ENCODE measurements at places on chromosomes 7 and 10.

DNA sequence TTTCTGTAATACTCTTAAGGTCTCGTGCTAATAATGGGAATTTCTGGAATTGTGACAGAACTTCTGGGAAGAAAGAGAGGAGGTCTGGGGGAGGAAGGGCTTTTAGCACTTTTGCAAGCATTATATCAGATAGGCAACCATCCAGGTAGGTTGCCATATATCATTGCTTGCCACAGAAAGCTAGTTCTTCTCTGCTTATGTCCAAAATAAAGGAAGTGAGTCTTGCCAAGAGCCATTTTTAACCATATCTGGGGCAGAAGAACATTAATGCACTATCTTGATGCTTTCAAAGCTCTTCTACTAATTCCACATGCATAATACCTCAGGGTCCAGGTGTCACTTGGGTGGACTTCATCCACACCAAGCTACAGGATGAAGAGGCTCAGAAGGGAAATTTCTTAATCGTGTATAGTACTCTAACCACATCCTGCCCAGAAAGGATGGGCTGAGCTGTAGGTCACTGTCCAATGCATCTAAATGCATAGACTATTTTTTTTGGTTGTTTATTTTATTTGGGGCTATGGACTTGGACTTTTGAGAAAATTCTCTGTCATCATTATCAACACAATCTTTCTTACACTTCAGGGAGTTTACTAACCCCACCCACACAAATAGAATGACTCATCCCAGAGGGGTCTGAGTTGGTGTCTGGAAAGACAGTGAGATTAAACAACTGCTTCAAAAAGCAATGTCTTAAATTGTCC lies 68.9 kb upstream of the ADO start:
- DNase-seq: no peak

DNA sequence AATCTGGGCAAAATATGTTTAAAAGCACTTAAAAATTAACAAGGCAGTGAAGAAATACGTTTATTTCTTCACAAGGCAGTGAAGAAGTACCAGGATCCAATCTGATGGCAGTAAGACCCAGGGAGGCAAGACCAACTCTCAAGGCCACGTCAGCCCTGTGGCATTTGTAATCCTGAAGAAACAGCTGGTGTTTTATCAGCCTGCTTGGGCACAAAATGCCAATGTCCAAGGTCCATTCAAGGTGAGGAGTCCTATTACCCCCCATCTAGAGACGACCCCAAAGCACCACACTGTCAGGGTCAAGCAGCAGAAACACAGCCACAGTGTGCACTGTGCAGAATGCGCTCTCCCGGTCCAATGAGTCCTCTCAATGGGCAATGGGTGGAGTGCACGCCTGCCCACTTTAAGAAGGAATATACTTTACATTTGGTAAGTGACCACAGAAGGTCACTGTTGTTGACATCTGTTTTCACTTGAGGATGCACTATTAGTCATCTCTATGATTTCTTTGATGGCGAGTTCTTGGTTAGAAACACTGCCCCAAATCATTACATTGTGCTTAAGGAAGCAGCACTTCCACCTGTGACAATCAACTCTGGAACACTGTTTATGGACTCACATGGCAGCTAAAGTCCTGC lies 12.8 kb downstream of the CPXM2 start:
- DNase-seq: no peak

DNA sequence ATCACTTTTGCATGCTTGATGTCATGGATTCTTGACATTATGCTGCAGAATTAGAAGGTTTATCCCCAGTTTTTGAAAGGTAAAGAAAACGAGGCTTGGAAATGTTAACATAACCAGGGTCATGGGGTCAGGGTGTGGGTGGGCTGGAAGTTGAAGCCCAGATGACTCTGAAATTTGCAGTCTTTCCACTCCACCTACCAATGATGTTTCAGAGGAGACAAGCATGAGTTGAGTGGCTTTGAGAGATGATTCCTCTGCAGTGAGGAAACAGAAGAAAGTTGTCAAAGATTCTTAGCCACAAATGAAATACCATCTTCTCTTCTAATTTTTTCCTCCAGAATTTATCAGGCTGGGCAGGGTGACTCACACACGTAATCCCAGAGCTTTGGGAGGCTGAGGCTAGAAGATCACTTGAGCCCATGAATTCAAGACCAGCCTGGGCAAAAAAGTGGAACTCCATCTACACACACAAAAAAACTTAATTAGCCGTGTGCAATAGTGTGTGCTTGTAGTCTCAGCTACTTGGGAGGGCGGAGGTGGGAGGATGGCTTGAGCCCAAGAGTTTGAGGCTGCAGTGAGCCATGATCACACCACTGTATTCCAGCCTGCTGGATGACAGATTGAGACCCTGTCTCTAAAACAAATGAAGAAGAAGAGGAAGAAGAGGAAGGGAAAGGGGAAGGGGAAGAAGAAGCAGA lies 239.1 kb upstream of the AUTS2 start:
- DNase-seq: no peak

- DNase-seq: no peak
Observed at GRCh38 chr7:102185796-102186195, 100.9 kb upstream of the SH2B2 start.

DNA sequence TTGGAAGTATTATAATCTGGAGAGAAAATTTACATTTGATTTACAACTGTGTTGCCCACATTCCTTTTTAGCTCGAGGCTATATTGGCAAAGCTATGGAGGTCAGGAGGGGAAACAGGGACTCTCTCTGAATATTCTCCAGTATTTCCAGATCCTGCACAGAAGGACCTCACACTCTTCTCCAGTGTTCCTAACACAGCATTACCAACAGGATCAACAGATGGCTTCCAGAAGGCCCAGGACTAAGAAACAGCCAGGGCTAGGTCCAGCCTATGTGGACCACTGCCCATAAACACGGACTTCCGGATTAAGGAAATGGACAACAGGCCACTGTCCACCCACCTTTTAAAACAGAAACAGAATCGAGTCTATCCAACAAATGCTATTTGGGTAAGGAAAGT lies 65.3 kb downstream of the CHCHD3 start:
- no peak for DNase-seq

- DNase-seq: no peak
Observed at GRCh38 chr10:44258019-44258418, 126.9 kb downstream of the CXCL12 start.

DNA sequence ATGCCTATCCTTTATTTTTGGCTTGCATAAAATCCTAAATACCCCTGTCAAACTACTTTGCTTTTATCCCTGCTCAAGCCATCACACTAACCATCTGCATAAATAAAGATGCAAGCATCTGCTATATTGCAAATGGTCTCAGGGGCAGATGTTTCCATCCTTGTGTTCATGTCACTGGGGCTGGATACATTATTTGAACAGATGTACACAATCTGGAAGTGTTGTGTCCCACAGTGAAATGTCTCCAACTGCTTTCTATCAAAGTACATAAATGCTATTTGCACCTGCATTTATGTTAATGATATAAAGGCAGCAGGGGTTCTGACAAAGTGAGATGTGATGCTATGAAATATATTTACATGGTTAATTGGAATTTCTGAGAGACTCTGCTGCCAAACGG lies 163.1 kb downstream of the ZNF438 start:
- DNase-seq: no peak

GRCh38 chr10:60827791-60828488 lies 49.7 kb downstream of the CDK1 start:
- no peak for DNase-seq

DNA sequence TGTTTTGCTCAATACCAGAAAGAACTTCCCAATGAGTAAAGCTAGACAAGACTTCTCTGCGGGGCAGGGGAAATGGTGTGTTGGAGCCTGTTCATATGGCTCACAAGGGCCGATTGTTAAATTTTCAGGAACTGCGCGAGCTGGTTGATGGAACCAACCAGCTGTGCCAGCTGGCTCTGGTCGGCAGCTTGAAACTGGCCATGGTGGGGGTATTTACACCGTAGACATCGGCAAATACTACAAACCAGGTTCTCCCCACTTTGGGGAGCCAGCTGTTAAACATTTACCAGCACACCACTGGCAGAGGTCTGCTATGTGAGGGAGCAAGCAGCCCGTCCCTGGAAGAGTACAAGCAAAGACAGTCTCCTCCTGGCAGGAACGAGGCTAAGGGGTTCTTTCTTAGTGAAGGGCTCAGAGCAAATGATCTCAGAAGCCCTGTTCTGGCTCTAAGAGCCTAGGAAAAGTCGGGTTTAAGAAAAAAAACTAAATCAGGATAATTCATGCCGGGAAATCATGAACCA lies 8.8 kb upstream of the ZMIZ1 start:
- DNase-seq: no peak

DNA sequence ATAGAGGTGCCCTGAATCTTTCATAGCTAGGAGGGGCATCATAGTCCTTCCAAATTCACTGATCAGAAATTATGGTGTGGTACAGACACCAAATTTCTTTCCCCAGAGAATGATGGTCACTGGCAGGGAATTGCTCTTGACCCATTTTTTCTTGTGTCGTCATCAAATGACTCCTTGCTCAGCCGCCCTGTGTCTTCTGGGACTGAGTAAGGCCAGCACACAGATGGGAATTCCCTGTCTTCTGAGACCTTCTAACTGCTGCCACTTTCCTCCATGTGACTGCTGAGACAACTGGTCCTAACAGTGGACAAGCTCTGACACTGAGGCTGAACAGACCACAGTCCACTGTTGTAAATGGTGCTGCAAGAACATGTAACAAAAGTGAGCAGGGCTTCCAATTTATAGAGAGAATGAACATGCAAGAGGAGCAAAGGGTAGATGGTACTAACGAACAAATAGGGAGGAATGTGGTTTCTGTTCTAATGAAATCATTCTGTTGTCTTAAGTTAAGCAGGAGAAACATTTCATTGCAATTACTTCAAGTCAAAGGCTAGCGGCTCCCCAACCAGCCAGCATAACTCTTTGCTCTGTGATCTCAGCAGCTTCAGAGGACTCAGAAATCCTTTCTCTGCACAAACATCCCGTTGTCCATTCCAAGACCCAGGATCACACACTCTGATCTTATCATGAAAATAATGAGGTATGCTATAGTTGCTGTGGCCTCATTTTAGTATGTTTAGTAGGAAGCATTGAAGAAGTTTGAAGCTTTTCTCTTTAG lies 235.9 kb upstream of the PRSS1 start:
- no peak for DNase-seq

GRCh38 chr7:118615-119391 lies 73.6 kb upstream of the FAM20C start:
- DNase-seq: no peak

DNA sequence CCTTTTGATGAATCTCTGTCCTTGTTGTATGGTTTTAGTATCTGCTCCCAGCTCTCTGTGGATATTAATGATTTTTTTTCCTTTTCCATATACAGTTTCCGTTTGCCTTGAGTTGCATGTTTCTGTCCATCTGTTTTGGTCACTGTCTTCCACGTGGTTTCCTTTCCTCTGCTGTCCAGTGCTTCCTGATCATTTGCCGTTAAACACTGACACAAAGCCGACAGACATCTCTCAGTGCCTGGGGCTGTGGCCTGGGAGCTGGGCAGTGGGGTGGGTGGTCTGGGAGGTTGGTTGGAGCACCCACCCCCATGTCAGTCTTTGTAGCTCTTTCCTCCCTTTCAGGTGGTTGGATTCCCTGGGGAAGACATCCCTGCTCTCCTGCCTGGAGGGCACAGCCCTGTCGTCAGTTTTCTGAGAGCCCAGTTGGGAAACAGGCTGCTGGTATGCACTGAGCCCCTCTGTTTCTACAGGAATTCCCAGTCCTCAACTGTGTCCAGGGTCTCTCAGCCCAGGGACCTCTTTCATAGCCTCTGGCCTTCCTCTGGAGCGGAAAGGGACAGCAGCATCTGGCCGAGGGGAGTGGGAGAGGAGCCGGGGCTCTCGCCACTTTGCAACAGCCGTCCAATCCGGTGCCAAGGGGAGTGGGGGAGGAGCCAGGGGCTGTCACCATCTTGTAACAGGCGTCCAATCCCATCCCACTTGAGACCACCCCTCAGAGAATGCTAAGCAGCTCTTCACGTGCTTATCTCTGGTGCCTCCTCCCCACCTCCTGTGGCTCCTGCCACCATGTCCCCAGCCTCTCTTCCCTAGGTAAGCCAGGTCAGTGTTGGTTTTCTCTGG lies 26.7 kb upstream of the MKI67 start:
- DNase-seq: no peak

GRCh38 chr7:86814661-86815379 lies 171.1 kb downstream of the GRM3 start:
- no peak for DNase-seq

GRCh38 chr10:102683736-102684135 lies 30.5 kb downstream of the ARL3 start:
- DNase-seq: no peak

GRCh38 chr7:16210171-16210570 lies 211.2 kb downstream of the CRPPA start:
- no peak for DNase-seq

- DNase-seq: no peak
Observed at GRCh38 chr10:70576803-70577517, 25.6 kb downstream of the PRF1 start.

DNA sequence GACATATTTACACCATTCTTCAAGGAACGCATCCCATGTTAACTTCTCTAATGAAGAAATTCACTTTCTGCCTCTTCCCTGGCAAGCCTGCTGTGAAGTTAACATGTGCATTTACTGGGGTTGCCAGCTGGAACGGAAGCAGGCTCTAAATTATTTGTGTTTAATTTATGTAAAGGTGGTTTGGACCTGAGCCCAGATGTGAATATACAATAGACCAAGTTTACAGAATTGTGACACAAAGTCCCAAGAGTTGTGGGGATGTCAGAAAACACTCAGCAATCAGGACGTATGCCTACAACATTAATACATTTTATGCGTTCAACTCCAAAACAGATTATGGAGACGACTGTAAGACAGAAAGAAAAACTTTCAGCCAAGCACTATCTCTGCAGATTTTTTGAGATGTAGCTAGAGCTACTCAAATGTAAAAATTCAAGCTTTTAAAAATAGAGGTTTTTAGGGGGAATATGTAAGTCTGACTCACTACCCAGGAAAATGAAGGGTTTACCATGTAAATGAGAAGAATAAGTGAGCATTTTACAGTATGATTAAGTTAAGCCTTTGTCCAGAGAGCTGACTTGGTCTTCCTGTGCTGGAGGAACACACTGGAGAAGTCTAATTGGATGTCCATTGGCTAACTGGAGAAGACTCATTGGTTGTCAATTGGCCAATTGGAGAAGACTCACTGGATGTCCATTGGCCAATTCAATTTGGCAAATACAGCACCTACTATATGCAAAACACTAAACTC lies 19.5 kb downstream of the NRP1 start:
- no peak for DNase-seq

DNA sequence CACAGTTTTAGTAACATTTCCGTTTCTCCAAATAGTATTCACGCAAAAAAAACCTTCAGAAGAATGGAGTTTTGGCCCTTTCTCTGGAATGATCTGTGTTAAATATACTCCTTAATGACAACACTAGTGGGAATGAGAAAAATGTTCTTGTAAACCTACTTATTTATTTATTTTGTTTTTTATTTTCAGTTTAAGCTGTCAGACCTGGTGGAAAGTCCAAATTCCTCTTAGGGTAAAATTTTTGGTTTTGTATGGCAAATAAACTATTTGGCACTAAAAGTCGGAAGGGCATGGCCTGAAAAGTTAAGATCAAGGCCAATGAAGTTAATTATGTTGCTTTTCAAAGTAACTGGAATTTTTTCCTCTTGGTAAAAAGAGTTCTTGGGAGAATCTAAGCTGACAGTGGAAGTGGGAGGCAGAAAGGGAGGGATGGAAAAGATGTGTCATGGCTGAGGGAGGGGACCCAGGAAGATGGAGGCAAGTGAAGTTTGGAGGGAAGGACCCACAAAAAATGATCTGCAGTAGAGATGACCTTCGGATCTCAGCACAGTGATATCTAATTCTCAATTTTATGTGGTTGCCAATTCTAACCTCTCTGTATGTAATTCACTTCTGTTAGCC lies 33.5 kb upstream of the VPS41 start:
- no peak for DNase-seq

GRCh38 chr7:90817846-90818245 lies 221.7 kb downstream of the CDK14 start:
- DNase-seq: no peak
